ENCODE measurements at places on chromosomes 2 and 18.

- no peak for DNase-seq
These were observed 31.1 kb downstream of the DNMT3A start for GRCh38 chr2:25310709-25310964.

DNA sequence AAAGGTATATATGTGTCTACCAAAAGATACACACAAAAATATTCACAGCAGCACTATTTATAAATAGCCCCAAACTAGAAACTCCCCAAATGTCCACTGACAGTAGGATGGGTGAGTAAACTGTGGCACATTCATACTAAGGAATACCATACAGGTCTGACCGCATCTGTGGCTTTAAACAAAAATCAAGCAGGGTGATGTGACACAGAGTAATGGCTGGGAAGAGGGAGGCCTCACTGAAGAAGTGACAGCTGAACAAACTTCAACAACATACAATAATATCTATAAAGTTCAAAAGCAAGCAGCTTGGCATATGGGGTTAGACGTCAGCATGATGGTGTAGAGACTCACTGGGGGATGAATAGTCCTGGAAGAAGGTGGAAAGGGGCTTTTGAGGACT lies 115.1 kb upstream of the PPP1CB start:
- no peak for DNase-seq

GRCh38 chr2:8514796-8515758 lies 166.8 kb upstream of the ID2 start:
- peak; percentile 69 for DNase-seq

GRCh38 chr2:80971-81736 lies 34.8 kb upstream of the FAM110C start:
- DNase-seq: no peak

Data from stimulated activated CD4-positive, alpha-beta T cell treated with anti-CD3 and anti-CD28 coated beads, Interleukin-12 subunit alpha, Interleukin-12 subunit beta, amount 100 ng/mL, for 48 hours (primary cell).